ENCODE measurements at places on chromosomes 3 and 15.

DNA sequence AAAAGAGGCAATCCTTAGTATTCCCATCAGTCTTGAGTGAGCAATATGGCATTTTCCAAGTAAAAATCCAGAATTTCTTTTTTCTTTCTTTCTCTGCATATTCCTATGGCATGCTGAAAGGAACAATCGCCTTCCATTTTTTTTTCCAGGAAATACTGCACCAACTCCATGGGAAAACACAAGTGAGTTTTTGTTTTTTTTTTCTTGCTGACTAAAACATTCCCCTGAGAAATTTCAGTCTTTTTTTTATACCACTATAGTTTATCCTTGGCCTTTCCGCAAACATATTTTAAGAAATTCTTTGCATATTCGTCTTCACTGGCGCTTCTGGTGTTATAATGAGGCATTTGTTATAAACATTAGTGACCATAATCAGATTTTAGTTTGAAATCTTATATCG is 429.6 kb upstream of the MDFIC2 start:
- DNase-seq: no peak

DNA sequence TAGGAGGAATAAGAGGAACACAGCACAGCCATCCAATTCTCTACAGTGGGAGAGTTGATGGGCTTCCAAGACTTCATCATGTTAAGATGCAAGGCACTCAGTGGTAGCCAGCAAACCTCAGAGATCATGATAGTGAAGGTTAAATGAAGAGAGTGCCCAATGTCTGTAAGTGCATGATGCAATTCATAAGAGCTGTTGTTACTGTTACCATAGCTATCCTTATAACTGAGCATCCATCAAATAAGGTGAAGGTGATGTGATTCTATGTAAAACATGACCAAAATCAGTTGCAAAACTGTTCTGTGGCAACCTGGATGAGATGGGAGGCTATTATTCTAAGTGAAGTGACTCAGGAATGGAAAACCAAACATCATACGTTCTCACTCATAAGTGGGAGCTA is 289.7 kb downstream of the MAGI1 start:
- no peak for DNase-seq

- DNase-seq: no peak
Observed at GRCh38 chr3:5349343-5349742, 161.8 kb downstream of the EDEM1 start.

DNA sequence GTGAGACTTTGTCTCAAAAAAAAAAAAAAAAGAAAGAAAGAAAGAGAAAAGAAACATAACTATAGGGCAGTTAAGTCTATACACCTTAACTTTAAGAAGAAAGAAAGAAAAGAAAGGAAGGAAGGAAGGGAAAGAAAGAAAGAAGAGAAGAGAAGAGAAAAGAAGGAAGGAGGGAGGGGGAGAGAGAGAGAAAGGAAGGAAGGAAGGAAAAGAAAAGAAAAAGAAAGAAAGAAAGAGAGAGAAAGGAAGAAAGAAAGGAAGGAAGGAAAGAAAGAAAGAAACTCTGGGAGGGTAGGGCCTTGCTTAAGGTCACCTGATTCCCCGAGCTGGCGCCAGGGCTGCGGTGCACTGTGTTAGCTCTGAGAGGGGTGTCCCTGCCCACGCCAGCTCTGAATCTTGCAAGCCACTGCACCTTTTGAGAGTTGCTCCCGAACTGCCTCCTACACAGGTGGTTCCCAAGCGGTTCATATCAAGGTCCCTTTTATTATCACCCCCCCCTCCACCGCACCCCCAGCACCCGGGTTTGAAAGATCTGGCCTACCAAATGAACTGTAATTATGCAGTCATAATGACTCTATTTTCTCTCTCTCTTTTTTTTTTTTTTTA is 39.2 kb upstream of the VPS8 start:
- DNase-seq: no peak

- no peak for DNase-seq
Observed at GRCh38 chr3:45937206-45938042, 5.8 kb upstream of the CXCR6 start.

Data from ELR (cell line).